ENCODE measurements at places on chromosomes 11 and 22.

DNA sequence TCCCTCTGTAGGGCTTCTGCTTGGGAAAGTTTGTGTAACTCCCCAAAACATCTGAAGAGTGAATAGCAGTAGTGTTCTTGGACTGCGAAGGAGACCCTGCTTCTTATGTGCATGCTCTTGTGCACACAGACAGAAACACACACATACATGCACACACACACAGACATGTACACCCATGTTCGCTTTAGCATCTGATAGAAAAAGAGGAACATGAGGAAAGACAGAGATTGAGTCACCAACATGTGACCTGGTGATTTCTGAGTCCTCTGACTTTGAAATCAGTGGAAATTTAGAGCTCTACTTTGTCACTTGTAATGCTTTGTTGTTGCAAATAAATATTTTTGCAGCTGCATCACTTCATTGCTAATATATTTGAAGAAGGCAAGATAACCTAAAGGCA is 23.8 kb downstream of the CD44 start:
- no peak for DNase-seq

- DNase-seq = peak; percentile 53
These were observed 35.6 kb upstream of the ADORA2A start for GRCh38 chr22:24391836-24392217.

- no peak for DNase-seq
These were observed 44.6 kb downstream of the YAP1 start for GRCh38 chr11:102154806-102155205.

DNA sequence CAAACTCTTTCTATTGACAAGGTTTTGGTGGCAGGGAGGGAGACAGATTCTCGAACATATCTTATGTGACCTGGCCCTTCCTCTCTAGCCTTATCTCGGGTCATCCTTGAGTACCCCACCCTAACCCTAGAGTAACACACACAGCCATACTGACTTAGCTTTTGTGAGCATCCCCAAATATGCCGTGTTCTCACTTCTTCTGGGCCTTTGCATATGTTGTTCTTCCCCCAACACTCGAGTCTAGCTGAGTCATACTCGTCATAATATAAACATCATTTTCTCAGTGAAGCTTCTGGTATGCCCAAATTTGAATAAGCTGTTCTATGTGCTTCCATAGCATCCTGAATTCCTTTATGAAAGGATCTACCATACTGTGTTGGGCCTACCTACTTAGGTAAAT is 8.0 kb downstream of the TTC17 start:
- DNase-seq = peak; percentile 38

- DNase-seq = peak; percentile 49
These were observed 51.8 kb downstream of the THAP12 start for GRCh38 chr11:76329084-76329648.

DNA sequence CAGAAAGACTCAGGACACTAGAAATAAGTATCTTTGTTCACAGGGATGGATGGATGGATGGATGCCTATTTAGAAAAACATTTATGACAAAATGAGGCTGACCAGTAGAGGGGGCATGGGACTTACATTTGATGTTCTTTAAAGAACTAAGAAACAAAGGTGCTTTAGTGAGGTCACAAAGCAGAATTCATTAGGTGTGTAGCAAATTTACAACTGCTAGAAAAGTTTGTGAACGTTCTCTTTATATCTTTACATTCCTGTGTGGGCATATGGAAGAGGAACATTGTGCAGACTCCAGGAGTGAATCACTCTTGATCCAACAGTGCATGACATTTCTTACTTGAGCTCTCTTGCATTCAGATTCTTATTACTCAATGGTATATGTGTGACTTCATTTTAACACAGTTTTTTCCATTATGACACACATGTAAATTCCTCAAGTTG is 15.8 kb upstream of the SIK2 start:
- DNase-seq = peak; percentile 49

DNA sequence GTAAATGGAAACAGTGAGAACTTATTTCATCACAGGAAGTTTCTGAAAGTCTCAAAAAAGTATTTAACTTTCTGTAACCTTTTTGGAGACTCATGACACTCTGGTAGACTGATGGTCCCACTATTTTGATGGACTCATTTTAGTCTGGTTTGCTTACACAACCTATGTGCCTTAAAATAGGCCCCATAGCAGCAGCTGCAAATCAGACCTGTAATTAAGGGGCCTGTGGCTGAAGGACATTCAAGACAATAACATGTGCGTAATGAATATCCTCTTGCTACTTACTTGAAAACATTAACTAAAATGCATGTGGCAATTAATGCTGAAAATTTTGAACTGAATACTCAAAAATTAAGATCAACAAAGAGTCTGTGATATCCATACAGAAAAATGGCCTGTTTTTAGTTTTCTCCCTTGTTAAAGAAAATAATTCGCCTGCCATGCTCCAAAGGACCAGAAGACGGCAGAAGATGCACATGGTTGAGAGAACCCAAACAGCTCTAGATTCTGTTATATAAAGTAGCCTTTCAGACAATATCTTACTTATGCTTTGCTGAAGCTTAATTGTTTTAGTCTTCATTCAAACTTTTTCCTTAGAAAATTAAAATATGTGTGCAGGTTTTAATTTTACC is 568.5 kb downstream of the KCNA4 start:
- DNase-seq = peak; percentile 31

DNA sequence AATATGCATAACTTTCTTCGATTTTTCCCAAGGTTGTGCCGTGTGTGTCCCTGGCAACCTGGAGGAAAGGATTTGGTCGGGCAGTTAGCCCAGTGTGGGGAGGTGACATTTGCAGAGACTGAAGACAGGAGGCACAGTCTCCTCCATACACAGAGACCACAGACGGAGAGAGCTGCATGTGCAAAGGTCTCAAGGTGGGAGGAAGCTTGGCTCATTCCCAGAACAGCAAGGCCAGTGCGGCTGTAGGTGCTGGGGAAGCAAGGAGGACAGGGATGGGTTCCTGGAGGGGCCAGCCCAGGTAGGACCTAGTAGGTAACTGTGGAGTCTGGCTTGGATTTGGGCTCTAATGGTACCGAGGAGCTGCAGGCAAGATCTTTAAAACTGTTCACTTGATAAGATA is 20.7 kb upstream of the CPT1A start:
- no peak for DNase-seq

GRCh38 chr11:74685905-74686304 is 45.3 kb downstream of the CHRDL2 start:
- no peak for DNase-seq

GRCh38 chr11:70637186-70637800 is 239.0 kb downstream of the CTTN start:
- DNase-seq = no peak

DNA sequence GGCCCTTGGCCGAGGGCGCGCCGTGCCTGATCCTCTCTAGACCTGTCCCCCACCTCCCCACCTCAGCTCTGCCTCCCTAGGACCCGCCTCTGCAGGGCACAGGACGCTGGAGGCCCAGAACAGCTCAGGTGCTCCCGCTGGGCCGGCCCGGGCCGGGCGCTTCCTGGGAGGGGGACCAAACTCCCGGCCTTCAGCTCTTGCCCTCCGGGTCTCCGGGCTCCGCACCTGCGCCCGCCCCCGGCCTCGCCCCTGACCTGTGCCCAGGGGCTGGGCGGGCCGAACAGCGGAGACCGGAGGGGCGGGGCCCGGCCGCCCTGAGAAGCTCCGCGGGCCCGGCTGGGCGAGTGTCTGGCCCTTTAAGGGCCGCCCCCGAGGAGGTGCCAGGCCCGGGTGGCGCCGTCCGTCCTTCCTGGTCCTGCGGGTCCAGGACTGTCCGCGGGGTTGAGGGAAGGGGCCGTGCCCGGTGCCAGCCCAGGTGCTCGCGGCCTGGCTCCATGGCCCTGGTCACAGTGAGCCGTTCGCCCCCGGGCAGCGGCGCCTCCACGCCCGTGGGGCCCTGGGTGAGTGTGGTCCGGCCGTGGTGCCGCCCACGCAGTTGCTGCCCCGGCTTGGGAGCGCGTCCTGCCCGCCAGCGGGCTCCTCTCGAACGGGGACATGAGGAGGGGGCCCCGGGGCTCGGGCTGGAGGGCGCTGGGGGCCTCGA is at the start of gene SSH3:
Gene SSH3, plus strand, starts transcription at position 399 of the 703 bp plus-strand sequence. Its CDS starts 96 bp downstream, at position 495.
- peak; percentile 50 for DNase-seq

DNA sequence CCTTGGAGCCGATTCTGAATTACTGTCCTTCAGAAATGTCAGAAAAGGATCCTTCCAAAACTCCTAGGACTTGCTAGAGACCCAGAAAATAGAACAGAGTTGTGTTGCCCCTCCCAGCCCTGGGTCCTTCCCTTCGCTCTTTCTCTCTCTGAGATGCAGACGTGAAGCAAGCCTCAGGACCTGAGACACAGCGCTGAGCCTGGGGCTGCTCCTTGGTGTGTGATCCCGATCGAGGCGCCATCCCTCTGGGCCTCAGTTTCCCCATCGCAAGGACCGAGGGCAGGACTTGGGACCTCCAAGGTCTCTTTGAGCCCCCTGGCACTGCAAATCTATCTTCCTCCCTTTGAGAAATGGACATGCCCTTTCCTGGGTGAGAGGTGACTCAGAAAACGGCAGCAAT is 533.5 kb downstream of the TBC1D22A start:
- no peak for DNase-seq

GRCh38 chr11:46357483-46357936 is 10.2 kb downstream of the DGKZ start:
- no peak for DNase-seq

DNA sequence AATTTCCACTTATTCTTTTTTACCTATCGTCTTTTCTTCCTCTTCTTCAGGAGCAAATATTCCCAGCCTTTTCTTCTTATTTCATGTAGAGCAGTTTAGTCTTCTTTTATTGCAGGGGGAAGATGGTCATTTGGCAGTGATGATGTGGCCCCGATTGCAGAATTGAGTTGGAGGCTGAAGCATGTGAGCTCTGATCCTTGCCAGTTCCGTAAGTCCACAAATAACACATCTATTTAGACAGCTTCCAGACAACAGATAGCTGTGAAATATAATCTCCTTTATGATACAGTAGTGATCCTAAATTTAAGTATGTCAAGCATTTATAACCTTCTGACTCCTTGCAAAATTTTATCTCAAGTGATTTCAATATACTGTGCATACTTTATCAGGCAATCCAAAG is 27.5 kb downstream of the REXO2 start:
- DNase-seq = no peak

DNA sequence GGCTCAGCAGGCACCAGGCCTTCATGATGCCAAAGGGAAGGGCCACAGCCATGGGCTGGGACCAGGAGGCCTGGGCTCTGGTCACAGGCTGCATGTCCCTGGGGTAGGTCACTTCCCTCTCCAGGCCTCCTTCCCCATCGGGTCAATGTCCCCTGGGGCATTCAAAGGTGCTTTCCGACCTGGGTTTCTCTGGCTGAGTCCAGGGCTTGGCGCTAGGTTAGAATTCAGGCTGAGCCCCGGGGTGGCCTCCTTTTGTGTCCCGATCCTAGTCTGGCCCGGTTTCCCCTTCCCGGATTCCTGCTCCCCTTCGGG is 12.2 kb downstream of the MAFF start:
- DNase-seq = no peak

DNA sequence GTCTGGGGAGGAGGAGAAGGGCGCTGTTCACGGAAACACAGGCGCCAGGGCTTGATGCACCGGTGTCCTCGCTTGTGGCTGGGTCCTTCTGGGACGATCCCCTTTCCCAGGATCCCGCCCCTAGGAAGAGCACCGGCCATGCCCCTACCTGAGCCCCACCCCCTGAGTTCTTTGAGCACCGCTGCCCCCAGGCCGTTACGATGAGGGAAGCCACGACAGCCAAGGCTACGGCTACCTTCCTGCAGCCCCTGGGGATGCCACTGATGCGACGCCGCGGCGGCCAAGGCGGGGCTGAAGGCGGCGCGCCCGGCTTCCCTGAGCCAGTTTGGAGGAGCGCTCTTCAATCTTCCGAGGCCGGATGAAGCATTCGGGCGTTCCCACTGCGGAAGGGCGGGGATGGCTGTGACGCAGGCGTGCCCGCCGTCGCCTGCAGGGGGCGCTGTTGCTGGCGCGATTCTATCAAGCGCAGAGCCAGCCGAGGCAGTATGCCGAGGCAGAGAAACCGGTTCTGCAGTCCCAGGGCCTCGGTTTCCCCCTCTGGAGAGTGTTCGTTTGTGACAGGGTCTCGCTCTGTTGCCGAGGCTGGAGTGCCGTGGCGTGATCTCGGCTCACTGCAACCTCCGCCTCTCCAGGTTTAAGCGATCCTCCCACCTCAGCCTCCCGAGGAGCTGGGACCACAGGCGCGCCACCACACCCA is 9.7 kb upstream of the NEFH start:
- peak; percentile 52 for DNase-seq

DNA sequence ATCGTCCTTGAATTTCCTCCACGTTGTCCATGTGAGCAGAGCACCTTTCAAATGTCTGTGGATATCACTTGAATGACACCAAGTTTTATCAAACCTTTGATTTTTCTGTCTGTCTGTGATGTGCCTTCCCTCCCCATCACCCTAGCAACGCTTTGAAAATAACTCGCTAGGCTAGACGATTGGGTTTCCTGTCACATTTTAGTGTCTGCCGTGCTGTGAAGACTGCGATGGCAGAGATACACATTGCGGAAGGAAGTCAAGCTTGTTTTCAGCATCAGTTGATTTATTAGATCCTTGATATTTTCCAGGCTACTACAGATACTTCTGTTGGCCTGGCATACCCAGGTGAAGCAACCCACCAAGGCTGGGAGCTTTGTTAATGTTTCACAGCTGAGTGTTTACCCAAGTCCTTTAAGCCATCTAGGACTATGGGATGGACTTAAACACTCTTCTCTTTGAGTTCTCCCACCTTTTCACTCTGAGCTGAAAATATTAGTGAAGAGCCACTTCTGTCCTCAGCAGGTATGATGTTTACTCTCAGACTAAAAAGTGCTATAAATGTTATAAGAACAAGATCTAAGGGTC is 93.6 kb upstream of the CD44 start:
- DNase-seq = no peak

GRCh38 chr11:7688238-7688826 is 15.0 kb upstream of the CYB5R2 start:
- peak; percentile 45 for DNase-seq

GRCh38 chr11:11076879-11077278 is 219.0 kb upstream of the ZBED5 start:
- no peak for DNase-seq

GRCh38 chr11:1825039-1825740 is 9.6 kb upstream of the SYT8 start:
- DNase-seq = no peak

DNA sequence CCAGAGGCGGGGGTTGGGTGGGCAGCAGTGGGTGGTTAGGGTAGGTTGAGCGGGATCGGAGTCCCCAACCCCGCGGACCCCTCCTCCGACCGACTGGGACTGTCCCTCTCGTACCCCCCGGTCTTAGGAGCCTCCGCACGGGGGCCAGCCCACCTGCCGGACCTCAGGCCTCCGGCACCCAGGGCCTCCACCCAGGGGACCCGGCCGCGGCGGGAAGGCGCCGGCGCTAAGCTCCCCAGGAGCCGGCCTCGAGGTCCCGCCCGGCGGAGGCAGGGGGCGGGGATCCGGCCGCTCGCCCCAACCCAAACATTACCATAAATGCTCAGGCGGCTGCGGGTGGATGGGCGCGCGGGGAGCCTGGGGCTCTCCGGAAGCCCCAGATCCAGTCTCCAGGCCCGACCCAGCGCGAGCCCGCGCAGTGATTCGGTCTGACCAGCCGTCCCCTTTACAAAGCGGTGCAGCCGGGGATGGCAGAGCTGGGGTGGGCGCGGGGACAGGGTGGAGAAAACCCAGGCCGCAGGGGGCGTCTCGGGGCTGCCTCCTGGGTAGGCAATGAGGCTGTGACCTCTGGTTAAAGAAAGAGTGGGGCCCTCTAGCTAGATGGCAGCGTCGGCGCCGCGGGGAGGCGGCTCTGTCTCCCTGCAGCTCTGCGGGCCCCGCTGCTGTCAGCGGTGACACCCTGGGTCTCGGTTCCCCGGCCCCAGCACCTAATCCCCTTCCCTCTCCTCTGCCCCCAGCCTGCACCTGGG is 4.0 kb upstream of the MCAM start:
- peak; percentile 86 for DNase-seq

- DNase-seq = no peak
These were observed 16.4 kb upstream of the CTSC start for GRCh38 chr11:88353835-88354496.

Data from fibroblast of skin of scalp (primary cell).